Effector memory CD8-positive, alpha-beta T cell (primary cell): ENCODE measurements at places on chromosomes 13 and 19.

DNA sequence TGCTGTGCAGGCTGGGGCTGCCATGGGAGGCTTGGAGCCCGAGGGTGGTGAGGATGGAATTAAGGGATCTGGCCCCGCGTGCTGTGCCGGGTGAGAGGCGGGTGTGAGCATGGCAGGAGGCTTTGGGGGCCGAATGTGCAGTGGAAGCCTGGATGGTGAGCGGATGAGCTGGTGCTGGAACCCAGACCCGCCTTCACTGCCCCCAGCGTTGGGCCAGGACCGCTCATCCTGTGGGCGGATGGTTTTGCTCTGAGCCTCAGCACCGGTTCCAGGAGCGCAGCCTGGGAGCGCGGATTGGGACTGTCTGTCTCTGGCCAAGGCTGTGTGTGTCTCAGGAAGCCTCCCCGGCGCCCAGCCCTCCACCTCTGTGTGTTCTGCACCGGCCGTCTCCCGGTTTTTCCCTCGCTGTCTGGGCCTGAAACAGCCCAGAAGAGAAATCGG is 16.7 kb downstream of the KDM4B start:
- no peak for DNase-seq

DNA sequence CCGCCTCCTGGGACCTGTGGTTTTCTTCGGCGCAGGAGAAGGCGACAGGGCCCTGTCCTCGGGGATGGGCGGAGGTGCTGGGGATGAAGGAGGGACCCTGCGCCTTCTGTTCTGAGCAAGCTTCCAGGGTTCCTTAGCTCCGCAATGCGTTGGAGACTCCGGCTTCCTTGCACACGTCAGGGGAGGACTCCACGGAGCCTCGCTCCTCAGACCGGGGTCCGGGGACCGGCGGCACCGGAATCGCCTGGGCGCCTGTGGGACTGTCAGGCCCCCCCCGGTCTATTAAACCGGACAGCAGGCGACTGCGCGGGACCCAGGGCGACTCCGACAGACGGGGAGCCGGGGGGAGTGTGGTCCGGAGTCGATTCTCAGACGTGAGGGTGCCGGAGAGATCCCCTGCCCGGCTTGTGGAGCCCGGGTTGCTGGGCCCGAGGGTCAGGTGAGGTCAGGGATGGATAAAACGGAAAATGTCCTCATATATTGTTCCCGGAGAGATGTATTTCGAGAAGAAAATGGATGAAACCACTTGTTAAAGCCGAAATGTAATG is 227.4 kb downstream of the TEX29 start:
- no peak for DNase-seq

DNA sequence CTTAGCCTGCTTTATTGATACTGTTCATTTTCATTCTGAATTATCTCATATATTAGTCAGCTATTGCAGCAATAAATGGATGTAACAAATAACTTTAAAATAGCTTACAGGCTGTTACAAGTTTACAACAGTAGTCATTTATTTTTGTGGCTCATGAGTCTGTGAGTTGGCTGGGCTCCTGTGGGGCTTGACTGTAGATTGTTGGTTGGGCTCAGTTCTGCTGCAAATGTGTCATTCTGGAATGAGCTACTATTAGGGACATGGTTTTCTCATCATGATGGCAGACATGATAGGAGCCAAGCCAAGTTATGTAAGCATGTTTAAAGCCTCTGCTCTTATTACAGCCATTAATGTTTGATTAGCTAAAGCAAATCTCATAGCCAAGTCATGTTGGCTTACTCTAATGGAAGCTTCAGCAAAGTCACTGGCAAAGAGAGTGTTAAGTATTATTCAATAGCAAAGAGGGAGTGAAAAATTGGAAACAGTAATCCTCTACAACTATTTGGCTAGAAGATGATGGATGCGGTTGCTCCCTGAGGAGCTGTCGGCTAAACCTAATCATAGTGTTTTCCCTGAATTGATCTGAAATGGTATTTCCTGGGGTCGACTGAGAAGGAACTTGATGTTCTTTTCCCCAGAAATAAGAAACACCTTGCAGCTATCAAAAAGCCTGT is 391.3 kb downstream of the TDRD3 start:
- DNase-seq: no peak

- DNase-seq: no peak
These were observed 35.1 kb upstream of the ZNF808 start for GRCh38 chr19:52492201-52492993.

- no peak for DNase-seq
These were observed 489.7 kb downstream of the RFC3 start for GRCh38 chr13:34307607-34308006.

- DNase-seq: no peak
These were observed 4.7 kb downstream of the AKAP8 start for GRCh38 chr19:15374796-15375440.

- no peak for DNase-seq
These were observed 24.3 kb downstream of the COLGALT1 start for GRCh38 chr19:17579661-17580244.

DNA sequence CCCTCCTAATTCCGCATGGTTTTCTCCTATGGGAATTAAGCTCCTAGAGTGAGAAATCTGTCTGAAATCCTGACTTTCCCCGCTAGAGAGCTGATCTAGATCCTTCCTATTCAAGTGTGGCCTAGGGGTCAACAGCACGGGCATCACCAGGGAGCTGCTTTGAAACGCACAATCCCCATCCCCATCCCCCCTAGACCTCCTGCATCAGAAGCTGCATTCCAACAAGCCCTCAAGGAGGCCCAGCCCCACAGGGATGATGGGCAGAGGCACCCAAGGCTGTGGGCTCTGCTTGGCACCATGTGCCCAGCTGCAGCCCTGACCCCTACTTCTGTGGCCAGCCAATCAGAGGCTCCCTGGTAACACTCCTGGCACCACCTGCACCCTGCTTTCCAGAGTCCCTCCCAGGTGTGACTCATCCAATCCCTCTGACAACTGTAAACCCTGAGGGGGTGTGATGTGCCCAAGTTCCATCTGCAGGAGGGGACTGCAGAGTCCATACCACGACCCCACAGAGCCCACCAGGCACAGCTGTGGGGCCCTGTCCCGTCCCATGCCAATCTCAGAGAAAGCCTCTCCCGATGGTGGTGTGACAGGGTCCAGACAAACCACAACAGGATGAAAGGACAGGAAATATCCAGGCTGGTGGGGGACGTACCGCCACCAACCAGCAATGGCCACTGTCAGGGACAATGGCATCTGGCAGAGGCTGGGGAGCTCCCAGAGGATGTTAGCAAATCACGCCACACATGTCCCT is 19.8 kb upstream of the SLC35E1 start:
- no peak for DNase-seq

GRCh38 chr19:34540811-34541557 is 59.4 kb downstream of the WTIP start:
- DNase-seq: no peak

- no peak for DNase-seq
These were observed at the start of gene PRR19 for GRCh38 chr19:42301646-42302203. TSS of gene PRR19 (plus strand) at chr19:42302132. CDS start at chr19:42309585, 7,453 bp downstream.

GRCh38 chr19:46840498-46840942 is 10.1 kb downstream of the AP2S1 start:
- DNase-seq: peak; percentile 25

- DNase-seq: no peak
These were observed 73.1 kb downstream of the KCTD12 start for GRCh38 chr13:76813000-76813691.

DNA sequence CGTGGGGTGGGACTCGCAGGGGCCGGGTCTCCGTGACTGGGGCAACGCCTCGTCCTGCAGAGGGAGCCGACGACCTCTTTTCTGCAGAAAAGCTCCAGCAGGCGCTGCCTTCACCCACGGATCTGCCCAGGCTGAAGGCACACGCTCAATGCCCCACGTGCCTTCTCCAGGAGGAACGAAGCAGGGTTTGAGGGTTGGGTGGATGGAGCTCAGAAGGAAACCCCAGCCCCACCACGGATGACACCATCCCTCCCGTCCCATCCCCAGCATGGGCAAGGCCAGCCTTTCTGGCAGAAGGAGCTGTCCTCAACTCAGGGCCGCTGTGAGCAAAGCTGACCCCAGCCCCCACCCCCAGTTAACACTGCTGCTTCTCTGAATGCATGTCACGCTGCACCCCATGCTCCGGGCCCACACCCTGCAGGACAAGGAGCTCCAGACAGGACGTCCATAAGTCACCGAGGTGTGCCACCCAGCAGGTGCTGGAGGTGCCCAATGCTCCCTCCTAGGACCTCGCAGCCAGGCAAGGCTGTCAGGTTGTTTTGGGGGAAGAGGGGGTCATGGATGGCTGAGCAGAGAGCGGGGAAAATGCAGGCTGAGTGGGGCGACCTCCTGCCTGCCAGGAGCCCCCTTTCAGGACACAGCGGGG is 7.4 kb downstream of the C19orf25 start:
- DNase-seq: no peak

DNA sequence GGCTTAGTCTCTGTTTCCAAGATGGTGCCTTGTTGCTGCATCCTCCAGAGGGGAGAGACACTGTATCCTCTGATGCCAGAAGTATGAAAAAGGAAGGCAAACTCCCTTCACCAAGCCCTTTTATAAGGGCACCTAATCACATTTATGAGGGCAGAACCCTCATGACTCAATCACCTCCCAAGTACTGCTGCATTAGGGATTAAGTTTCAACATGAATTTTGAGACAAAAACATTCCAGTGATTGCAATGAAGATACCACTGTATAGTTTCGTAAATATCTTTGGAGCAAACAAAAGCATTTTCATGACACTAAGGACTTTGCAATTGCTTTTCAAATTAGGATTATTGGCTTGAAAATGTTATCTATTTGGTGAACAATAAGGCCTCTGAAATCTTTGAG is 63.8 kb downstream of the RNF17 start:
- no peak for DNase-seq

GRCh38 chr13:113422807-113423519 is 30.3 kb downstream of the ADPRHL1 start:
- no peak for DNase-seq

DNA sequence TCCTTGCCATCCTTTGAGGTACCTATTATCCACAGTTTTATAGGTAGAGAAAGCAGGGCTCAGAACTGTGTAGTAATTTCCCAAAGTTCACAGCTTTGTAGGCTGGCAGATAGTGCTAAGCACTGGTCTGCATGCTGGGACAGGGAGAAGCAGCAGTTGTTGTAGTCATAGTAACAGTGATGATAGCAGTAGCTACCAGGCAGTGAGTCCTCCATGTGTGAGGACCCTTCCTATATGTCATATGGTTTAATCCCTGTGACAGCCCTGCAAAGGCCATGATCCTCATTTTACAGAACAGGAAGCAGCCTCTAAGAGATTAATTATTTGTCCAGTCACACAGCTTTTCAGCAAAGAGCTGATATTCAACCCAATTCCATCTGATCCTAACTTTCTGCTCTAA is 21.0 kb downstream of the SERP2 start:
- no peak for DNase-seq

GRCh38 chr19:35739275-35740107 is 2.8 kb downstream of the IGFLR1 start:
- no peak for DNase-seq

DNA sequence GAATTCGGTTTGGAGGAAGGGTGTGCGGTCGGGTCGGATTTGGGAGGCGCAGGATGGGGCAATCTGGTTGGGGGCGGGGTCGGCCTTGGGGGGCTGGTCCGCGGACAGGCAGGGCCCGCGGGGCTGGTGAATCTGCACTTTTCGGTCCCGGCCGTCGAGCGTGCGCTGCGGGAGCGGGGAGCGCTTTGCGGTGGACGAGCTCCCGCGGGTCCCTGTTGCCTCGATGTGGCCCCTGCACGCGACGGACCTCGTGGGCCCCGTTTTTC is 11.9 kb downstream of the PEAK3 start:
- DNase-seq: no peak

- no peak for DNase-seq
These were observed 917 bp downstream of the SPC24 start for GRCh38 chr19:11154683-11155047.

- no peak for DNase-seq
These were observed at the start of gene LRRC25 for GRCh38 chr19:18397242-18398202. TSS of gene LRRC25 (minus strand) at chr19:18397622. CDS start at chr19:18396963, 659 bp downstream.

- no peak for DNase-seq
These were observed 24.5 kb upstream of the LPAR6 start for GRCh38 chr13:48437371-48437770.

GRCh38 chr13:100789968-100790367 is 115.4 kb upstream of the TMTC4 start:
- no peak for DNase-seq

DNA sequence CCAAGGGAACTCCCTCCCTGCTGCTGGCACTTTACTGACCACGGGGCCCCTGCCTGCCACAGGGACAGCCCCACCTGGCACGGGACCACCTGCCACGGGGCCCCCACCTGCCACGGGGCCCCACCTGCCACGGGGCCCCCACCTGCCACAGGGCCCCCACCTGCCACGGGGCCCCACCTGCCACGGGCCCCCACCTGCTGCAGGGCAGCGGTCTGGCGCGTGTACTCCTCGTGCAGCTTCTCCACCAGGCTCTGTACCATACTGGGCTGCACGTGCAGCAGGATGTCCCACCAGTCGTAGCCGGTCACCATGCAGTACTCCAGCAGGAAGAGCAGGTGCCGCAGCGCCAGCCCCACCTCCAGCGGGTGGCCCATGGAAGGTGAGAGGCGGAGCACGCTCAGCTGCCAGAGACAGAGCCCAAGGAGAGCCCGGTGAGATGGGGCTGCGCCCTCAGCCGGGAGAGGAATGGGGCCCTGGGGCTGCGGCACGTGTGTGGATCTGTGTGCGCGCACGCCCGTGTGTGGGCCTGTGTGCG is 16.1 kb downstream of the MED16 start:
- no peak for DNase-seq

- DNase-seq: no peak
These were observed 1091.8 kb downstream of the PCDH9 start for GRCh38 chr13:66138172-66138811.

- DNase-seq: no peak
These were observed 29.8 kb downstream of the NFIX start for GRCh38 chr19:13024951-13025697.

- DNase-seq: no peak
These were observed 15.7 kb downstream of the WTIP start for GRCh38 chr19:34497112-34497805.

GRCh38 chr19:52948025-52948770 is 14.5 kb downstream of the ZNF816 start:
- no peak for DNase-seq

GRCh38 chr13:100209857-100210825 is 121.2 kb downstream of the PCCA start:
- DNase-seq: no peak

GRCh38 chr13:42064259-42064658 is 15.8 kb downstream of the DGKH start:
- DNase-seq: no peak

DNA sequence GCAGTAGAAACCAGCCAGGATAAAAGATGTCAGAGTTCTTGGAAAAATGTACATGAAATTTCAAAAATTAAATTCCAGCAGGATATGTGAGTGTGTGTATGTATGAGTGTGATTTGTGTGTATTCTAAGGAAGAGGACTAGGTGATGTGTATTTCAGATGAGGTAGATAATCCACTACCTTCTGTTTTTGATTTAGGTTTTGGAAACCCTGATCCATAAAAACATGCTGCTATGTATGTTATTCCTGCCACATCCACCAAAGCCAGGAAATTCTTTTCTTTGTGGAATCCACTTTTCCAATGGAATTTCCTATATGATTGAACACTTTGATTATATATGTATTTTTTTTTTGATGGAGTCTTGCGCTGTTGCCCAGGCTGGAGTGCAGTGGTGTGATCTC is 276.9 kb downstream of the UQCRFS1 start:
- DNase-seq: no peak

GRCh38 chr13:98445340-98446233 is 131.3 kb downstream of the STK24 start:
- DNase-seq: peak; percentile 77

GRCh38 chr13:110114316-110114715 is 192.6 kb downstream of the COL4A1 start:
- DNase-seq: no peak
